Activated naive CD8-positive, alpha-beta T cell treated with anti-CD3 and anti-CD28 coated beads for 36 hours (primary cell): ENCODE measurements at places on chromosomes 3 and 15.
A peak's percentile ranks its signal among the peaks of the same experiment; 100 is the strongest.

GRCh38 chr3:139827833-139828232 lies 107.2 kb upstream of the CLSTN2 start:
- no peak for DNase-seq

- no peak for DNase-seq
Measured at GRCh38 chr15:71201477-71201876, 86.2 kb downstream of the THSD4 start.

DNA sequence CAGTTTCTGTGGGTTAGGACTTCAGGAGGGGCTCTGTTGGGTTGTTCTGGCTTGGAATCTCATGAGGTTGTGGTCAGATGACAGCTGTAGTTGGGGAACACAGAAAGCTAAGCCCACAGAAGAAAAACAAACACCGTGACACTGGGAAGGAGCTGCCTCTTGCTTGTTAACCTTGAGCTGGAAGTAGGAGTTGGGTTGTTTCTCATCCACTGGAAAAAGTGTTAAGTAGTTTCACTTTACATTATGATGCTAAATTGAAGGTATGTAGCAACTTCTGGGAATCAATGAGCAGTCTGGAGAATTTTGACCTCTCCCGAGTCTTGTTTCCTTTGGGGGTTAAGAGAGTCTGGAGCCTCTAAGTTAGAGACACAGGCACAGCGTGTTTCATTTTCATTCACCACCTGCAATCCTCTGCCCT lies 20.4 kb downstream of the HACD3 start:
- no peak for DNase-seq

DNA sequence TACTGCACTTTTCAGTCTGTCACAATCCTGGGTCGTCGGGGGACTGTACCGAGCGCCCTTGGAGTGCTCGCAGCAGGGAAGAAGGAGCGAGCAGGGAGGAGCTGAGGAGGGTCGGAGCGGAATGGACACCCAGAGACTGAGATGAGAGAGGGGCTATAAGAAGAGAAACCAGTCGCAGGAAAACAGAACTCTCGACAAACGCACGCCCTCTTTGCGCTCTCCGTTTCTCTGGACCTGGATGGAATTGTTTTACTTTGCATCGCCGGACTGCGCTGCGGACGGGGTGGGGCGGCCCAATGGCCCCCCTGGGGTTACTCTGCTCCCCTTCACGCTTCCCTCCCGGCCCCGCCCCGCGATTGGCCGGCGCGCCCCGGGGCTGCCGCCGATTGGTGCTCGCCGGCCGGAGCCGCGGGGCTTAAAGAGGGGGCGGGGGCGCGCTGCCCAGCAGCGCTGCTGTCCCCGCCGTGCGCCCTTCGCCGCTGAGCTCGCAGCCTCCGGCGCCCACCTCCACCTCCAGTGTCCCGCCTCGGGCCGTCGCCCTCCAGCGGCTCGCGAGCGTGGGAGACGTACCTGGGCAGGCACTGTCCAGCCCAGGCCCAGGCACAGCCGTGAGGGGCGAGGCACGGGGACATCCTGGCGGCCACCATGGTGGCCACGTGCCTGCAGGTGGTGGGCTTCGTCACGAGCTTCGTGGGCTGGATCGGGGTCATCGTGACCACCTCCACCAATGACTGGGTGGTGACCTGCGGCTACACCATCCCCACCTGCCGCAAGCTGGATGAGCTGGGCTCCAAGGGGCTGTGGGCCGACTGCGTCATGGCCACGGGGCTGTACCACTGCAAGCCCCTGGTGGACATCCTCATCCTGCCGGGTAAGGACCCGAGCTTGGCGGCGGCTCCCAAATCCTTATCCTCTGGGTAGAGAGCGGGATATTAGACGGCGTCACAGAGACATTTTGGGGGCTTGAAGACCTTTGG lies at the start of gene CLDN11:
Gene CLDN11 (plus strand): TSS at position 447 of the 977 bp plus-strand sequence. CDS start 199 bp downstream, at position 646.
- DNase-seq = no peak

DNA sequence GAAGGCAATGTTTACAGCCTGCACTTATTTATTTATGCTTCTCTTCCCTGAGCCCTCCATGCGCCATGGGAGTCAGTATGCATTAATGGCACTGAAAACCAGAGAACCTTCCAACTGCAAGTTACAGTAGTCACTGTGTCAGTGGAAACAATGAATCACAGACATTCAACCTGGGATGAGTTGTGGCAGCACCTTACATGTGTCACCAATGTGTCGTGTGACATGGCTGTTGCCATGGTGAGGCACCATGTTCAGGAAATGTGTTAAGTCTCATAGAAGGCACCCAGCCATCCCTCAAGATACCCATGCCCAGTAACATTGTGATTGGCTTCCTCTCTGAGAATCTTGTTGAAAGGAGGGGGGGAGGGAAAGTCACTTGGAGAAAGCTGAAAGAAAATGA lies 105.0 kb downstream of the FOXP1 start:
- DNase-seq = peak; percentile 82

- DNase-seq = no peak
Measured at GRCh38 chr15:91535856-91536500, 317.5 kb upstream of the SLCO3A1 start.

GRCh38 chr3:70990185-70990584 lies 593.3 kb downstream of the FOXP1 start:
- no peak for DNase-seq

GRCh38 chr15:48388910-48389309 lies 57.7 kb downstream of the DUT start:
- no peak for DNase-seq

- DNase-seq = no peak
Measured at GRCh38 chr3:174441588-174442301, 417.4 kb upstream of the NAALADL2 start.

- DNase-seq = no peak
Measured at GRCh38 chr3:79604681-79605080, 163.1 kb downstream of the ROBO1 start.

DNA sequence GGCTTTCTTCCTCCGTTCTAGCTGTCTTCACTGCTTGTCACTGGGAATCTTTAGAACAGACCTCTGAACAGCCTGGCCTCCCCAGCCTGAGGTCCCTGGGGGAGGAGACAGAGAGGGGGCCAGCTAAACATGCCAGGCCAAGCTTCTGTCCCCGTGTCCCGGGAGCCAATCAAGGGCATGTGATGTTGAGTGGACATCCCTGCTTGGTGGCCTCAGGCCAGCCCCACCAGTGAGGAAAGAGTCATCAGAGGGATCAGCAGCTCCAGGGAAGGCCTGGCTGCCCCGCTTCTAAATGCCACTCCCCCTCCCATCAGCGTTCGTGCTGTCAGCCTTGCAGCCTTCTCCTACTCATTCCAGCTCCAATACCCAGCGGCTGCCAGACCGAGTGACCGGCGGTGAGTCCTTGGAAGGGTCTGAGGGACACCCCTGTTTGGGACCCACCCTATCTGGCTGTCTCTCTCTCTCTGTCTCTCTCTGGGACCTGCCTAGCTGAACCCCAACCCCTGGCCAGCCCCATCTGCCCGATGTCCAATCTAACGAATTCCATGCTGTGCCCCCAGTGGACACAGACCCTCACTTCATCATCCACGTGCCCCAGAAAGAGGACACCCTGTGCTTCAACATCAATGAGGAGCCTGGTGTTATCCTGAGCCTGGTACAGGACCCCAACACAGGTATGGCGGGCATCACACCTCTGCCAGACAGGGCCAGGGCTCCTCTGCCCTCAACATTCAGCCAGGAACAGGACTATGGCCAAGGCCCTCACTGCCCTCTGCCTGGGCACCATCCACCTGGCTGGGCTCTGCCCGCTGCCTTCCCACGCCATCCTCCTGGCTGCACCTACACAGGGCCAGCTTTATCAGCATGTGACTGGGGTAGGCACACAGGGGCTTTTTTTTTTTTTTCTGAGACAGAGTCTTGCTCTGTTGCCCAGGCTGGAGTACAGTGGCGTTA lies 6.6 kb upstream of the ITIH3 start:
- no peak for DNase-seq

- DNase-seq = no peak
Measured at GRCh38 chr3:127140501-127141460, 52.1 kb upstream of the PRR23E start.

DNA sequence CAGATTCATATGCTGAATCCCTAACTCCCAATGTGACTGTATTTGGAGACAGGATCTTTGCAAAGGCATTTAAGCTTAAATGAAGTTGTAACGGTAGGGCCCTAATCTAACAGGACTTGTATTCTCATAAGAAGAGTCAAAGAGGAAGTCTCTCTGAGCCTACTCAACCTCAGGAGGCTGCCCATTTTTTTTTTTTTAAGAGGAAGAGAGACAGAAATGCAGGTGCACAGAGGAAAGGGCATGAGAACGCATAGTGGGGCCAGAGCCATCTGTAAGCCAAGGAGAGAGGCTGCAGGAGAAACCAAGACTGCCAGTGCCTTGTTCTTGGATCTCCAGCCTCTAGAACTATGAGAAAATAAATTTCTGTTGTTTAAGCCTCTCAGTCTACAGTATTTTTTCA lies 28.4 kb downstream of the ZNF860 start:
- DNase-seq = no peak

GRCh38 chr3:190076601-190077394 lies 43.9 kb downstream of the P3H2 start:
- no peak for DNase-seq
